ENCODE measurements at places on chromosomes 6 and 20.

GRCh38 chr6:113162739-113163138 lies 694.4 kb upstream of the MARCKS start:
- H3K4me1 ChIP-seq = no peaks in the 10 kb centered on the region
- DNase-seq = no peak
- no peak overlapping the region for H3K4me3 ChIP-seq
- no peak overlapping the region for H3K27ac ChIP-seq

DNA sequence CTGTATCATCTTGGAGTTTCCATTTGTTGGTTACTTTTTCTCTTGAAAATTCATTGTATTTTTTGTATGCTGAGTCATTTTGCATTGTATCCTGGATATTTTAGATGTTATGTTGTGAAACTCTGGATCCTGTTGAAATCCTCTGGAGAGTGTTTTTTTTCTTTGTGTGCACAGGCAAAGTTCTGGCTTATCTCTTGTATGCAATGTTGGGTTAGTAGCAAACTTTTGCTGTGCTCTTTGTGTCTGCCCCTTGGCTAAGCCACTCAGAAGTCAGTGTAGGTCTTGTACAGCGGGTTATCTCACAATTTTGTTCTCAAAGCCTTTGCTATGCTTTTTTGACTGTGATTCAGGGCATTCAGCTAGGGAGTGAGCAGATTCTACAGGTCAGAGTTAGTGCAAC lies 29.1 kb upstream of the LMBRD1 start:
- no peaks in the 10 kb centered on the region for H3K27me3 ChIP-seq
- H3K27ac ChIP-seq = no peak overlapping the region
- no peaks in the 10 kb centered on the region for H3K4me1 ChIP-seq
- H3K4me3 ChIP-seq = no peak overlapping the region
- DNase-seq = no peak

GRCh38 chr6:146103416-146104072 lies 74.7 kb downstream of the GRM1 start:
- DNase-seq = no peak
- H3K36me3 ChIP-seq = no peaks in the 10 kb centered on the region
- H3K4me3 ChIP-seq = no peak overlapping the region
- H3K4me1 ChIP-seq = no peaks in the 10 kb centered on the region
- H3K27ac ChIP-seq = no peak overlapping the region
- no peaks in the 10 kb centered on the region for H3K27me3 ChIP-seq

- H3K27me3 ChIP-seq = no peaks in the 10 kb centered on the region
- peaks cover 8% of the 10 kb centered on the region for H3K4me1 ChIP-seq
- H3K27ac ChIP-seq = no peak overlapping the region
- H3K36me3 ChIP-seq = no peaks in the 10 kb centered on the region
- no peak for DNase-seq
Measured at GRCh38 chr6:43992783-43993644, 134.2 kb downstream of the MRPL14 start.

GRCh38 chr6:126312013-126312665 lies 27.8 kb upstream of the CENPW start:
- no peaks in the 10 kb centered on the region for H3K36me3 ChIP-seq
- no peak overlapping the region for H3K27ac ChIP-seq
- H3K27me3 ChIP-seq = no peaks in the 10 kb centered on the region
- DNase-seq = peak; percentile 11
- H3K4me3 ChIP-seq = no peak overlapping the region
- H3K4me1 ChIP-seq = no peaks in the 10 kb centered on the region

DNA sequence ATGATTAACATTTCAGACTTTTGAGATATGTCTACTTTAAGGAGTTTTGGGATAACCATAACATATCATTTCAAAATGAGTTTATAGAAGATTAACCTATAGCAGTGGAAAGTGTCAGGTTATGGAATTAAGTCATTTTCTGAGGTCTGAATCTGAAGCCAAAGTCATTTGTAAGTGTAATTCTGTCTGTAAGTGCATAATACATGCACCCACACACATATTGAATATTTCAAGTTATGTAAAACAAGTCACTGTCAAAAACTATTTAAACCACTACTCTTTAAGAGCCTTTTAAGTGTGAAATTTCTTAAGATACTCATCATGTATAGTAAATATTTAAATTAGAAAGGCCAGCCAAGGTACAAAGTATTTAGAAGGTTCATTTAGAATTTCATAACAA lies 115.8 kb upstream of the HMGCLL1 start:
- H3K4me3 ChIP-seq = no peak overlapping the region
- no peaks in the 10 kb centered on the region for H3K27me3 ChIP-seq
- peaks cover 20% of the 10 kb centered on the region for H3K4me1 ChIP-seq
- peak; percentile 28 for DNase-seq
- no peak overlapping the region for H3K27ac ChIP-seq
- H3K36me3 ChIP-seq = no peaks in the 10 kb centered on the region

- no peak overlapping the region for H3K4me3 ChIP-seq
- no peak for DNase-seq
- H3K4me1 ChIP-seq = no peaks in the 10 kb centered on the region
- no peaks in the 10 kb centered on the region for H3K27me3 ChIP-seq
- H3K27ac ChIP-seq = no peak overlapping the region
Measured at GRCh38 chr6:111183702-111184517, 96.6 kb downstream of the SLC16A10 start.

- no peaks in the 10 kb centered on the region for H3K4me1 ChIP-seq
- DNase-seq = no peak
- no peaks in the 10 kb centered on the region for H3K36me3 ChIP-seq
- H3K27me3 ChIP-seq = no peaks in the 10 kb centered on the region
Measured at GRCh38 chr20:50317116-50317515, 126.5 kb downstream of the CEBPB start.

Measured in A673 (cell line).